ENCODE measurements at places on chromosomes 4 and X.

GRCh38 chr4:139123910-139124309 lies 53.1 kb downstream of the ELF2 start:
- DNase-seq = no peak

DNA sequence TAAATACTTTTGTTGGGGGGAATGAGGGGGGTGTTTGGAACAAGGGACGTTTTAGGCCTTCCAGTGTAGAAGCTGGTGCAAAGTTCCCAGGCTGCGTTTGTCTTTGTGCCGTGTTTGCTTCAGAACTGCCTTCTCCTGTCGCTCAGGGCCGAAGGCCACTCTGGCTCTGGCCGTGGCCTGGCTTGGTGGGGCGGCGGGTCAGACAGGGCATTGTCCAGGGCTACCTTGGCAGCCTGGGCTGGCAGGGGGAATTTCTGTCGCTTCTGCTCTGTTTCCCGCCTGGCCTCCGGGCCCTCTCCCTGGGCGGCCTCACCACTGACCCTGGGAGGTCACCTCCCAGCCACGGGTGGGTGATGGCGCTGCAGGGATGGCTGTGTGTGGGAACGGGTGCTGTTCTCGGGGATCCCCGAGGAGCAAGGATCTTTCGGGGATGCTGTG lies 140.0 kb downstream of the COL4A6 start:
- DNase-seq = no peak

GRCh38 chr4:179467878-179468277 lies 2025.6 kb upstream of the AGA start:
- DNase-seq = no peak

- no peak for DNase-seq
Measured at GRCh38 chrX:15434205-15434604, 50.0 kb upstream of the VEGFD start.

- no peak for DNase-seq
Measured at GRCh38 chrX:134659761-134660160, 1.5 kb upstream of the PLAC1 start.

- no peak for DNase-seq
Measured at GRCh38 chr4:76442807-76443206, 7.8 kb downstream of the SHROOM3 start.

DNA sequence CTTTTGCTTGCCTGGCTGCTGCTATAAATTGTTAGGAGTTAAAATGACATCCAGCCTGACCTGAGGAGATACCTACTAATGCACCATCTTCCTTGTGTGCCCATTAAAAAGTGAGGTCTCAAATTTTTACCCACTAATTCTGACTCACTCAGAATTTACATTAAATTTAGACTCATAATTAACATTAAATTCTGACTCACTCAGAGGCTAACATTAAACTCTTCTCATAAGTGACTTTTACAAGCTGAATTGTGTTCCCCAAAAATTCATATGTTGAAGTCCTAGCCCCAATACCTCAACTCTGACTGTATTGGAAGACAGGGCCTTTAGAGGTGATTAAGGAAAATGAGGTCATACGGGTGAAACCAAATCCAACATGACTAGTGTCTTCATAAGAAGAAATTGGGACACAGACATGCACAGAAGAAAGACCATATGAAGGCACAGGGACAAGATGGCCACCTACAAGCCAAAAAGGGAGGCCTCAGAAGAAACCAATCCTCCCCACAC lies 11.8 kb downstream of the CASP6 start:
- DNase-seq = no peak

DNA sequence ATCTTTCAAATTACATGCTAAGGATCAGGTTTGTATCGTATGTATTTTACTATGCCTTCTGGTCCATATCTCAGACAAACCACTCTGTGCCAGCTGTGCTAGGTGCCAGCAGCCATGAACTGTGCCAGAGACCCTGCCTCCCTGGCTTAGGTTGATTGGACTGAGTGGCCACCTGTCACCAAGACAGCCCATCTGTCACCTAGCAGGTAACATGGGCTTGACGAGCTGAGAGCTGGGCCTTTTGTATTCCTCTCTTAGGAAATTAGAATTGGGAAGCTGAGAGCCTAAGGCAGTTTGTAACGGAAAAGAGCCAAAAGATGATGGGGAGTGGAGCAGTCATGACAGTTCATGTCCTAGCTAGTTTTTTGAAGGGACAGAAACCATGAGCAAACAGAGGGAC lies 42.5 kb downstream of the TMEM164 start:
- DNase-seq = no peak

- DNase-seq = no peak
Measured at GRCh38 chrX:9665113-9665512, 100.5 kb downstream of the GPR143 start.

DNA sequence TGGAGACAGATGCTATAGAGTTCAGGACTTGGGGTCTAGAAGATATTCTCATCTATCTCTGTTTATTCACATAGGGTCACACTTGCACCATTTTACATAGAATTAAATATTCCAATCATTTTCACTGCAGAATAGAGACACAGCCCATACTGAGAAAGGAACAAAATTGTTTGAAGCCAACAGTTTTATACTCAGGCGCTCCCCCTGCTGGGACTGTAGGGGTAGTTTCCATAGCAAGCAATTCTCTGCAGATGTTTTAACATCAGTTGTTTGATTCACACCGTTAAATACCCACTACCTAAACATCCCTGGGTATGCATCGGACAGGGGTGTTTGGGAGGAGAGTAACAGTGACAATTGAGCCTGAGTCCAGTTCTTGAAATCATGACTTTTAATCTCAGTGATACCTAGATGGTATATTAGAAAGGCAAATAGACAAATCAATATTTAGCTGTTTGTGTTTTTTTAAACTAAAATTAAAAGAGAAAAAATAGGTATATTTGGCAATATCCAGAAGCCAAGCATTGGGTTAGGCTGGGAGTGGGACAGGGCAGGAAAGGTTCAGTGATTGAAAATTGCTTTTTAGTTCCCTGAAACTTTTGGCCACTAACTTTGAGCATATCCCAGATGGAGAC lies 33.8 kb downstream of the LONRF3 start:
- peak; percentile 12 for DNase-seq

DNA sequence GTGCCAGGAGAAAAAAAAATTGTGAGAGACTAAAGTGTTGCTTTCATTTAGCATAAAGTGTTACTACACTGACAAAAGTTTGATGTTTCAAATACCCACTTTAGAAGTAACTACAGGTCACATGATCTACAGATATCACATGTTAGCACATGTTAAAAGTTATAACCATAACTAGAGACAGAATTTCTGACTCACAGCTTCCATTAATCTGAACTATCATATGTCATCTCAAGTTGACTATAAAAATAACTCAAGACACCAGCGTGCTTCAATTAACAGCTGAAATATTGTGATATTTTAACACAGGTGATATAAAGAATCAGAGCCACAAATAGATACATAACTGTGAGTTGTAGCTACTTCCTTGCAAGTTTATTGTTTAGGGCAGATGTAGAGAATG lies 591.5 kb upstream of the PITX2 start:
- DNase-seq = no peak

GRCh38 chr4:185793716-185794115 lies 18.3 kb downstream of the SORBS2 start:
- no peak for DNase-seq

- no peak for DNase-seq
Measured at GRCh38 chr4:88189881-88190585, 31.6 kb upstream of the ABCG2 start.

DNA sequence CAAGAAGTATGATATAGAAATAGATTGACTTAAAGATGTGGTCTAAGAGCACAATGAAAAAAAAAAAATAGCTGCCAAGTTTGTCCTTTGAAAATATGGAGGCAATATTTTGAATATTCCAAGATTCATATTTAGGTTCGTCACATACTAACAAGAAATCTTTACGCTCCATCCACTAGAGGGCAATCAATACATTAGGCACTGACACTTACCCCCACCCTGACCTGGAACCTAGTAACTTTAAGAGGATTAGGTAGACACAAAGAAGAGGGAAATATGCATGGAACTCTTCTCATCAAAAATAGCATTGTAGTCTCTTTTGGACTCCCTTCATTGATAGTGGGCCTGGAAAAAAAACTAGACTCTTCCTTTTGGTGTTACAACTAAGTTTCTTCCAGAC lies 1108.1 kb downstream of the PCDH19 start:
- DNase-seq = no peak

DNA sequence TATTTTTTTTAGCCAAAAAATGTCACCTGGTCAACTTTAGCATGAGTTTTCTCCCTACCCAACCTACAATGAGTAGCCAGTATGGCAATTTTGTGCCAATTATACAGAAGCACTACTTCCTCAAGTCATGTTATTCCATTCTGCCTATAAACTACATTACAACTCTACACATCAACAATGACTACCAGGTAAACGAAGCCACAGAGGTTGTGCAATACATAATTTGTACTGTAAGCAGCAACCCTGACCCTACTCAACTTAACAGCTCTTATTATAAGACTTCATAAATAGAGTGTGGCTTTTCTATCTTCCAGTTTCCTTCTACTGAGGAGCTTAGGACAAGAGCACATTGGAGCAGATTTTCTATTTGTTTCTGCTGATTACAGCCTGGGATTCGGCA lies 160.5 kb downstream of the HS3ST1 start:
- DNase-seq = no peak

DNA sequence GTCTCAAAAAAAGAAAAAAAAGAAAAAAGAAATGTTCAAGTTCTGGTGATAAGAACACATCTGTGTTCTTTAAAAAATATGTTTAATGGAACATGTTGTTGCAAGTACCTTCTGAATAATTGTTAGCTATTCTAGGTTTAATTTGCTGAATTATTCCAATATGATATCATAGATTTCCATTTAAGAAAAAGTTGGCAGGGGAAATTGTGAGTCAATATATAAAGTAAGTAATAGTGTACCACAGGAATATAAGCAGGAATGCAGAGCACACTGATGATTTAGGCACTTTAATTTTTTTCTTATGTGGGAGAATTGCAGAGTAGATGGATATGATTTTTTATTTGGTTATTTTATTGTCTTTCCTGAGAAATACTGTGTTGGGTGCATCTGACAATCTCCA lies 190.7 kb downstream of the RPA4 start:
- DNase-seq = no peak

DNA sequence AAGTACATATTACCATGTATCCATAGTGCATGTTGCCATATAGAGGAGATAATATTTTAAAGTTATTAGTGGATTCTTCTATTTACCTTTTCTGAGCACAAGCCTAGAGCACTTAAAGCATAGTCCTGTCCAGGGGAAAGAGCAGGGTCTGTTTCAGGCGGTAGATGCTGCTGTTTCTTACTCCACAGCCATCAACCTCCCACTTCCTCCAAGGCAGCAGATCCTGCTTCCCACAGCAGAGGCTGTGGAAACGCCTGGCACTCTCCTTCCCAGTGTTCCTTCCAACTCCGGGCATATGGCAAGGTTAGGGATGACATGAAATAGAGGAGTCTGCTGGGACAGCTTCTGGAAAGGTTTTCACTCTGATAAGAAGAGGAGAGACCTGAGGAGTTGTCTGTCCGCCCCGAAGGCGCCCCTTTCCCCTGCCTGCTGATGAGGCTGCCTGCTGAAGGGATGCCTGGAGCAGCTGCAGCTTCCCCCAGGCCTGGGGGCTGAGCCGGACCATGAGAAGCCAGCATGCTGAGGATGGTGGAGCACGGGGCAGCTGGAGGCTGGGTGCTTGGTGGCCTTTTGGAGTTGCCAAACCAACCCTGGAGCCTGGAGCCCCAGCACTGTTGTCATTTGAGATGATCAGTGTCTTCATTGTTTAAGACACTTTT lies 43.9 kb upstream of the SLC25A4 start:
- no peak for DNase-seq

DNA sequence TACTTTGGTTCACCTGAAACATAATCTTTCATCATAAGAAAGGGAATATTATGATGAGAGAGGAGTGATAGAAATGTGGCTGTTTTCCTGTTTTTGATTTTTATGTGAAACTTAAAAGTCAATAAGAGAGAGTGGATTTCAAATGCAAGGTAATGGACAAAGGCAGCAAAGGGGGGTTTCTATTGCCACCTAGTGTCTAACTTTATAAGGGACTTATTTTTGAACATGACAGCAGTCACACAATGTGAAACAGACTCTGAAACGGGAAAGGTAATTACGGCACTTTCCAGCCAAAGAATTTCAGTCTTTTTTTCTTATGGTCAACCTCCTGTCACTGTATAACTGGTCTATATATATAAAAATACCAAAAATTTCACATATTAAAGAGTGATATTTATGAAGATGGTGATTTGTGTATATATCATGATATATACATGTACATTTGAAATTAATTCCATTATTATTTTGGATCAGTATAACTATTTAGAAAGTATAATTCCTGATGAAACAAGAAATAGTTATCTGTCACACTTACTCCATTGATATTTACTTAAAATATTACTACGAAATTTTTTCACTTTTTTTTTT lies 127.1 kb downstream of the FBXO8 start:
- peak; percentile 19 for DNase-seq

GRCh38 chr4:3663791-3664190 lies 102.4 kb upstream of the ADRA2C start:
- no peak for DNase-seq

DNA sequence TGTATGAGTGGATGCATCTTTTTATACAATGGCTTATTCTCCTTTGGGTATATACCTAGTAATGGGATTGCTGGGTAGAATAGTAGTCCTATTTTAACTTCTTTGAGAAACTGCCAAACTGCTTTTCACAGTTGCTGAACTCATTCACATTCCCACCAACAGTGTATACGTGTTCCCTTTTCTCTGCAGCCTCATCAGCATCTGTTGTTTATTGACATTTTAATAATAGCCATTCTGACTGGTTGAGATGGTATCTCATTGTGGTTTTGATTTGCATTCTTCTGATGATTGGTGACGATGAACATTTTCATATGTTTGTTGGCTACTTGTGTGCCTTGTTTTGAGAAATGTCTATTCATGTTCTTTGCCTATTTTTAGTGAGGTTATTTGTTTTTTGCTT lies 687.0 kb upstream of the EPHA5 start:
- no peak for DNase-seq
